Right lung (tissue), 10 donors: ENCODE measurements at places on chromosomes 1 and 21. TPM values are rescaled to one million over a fixed set of nuclear protein-coding genes. Genes with fewer than 3 reads are reported as not detected.

The BLACAT1 gene
- polyA plus RNA-seq, result 5.8 TPM

The ADAMTS5 gene
- 9.9 TPM for polyA plus RNA-seq

The TNNT2 gene
- 3.0 TPM for polyA plus RNA-seq

The VWA5B1 gene
- polyA plus RNA-seq, result 1.2 TPM

The FAM72D gene
- polyA plus RNA-seq, result 4.8 TPM

The ERVH48-1 gene
- polyA plus RNA-seq, result 1.5 TPM

The HFM1 gene
- polyA plus RNA-seq, result 13.7 TPM
